ENCODE measurements at places on chromosomes 11 and 22.

GRCh38 chr22:30944986-30945385, 23.6 kb downstream of the MORC2 start:
- DNase-seq, result no peak

GRCh38 chr11:83661491-83662350, 375.6 kb upstream of the CCDC90B start:
- no peak for DNase-seq

- DNase-seq, result no peak
These were observed 143.3 kb upstream of the MTNR1B start for GRCh38 chr11:92826136-92826535.

GRCh38 chr11:119316729-119317591, at the start of gene MCAM:
MCAM (minus strand) TSS chr11:119317130; CDS start chr11:119317101, 29 bp downstream.
- DNase-seq, result no peak

- no peak for DNase-seq
These were observed 70.0 kb downstream of the RBX1 start for GRCh38 chr22:41021061-41021612.
